ENCODE measurements at places on chromosomes 2 and 18.

- no peak for DNase-seq
Measured at GRCh38 chr2:160140471-160140870, 59.6 kb downstream of the ITGB6 start.

GRCh38 chr18:13048061-13048595 is 57.0 kb downstream of the CEP192 start:
- no peak for DNase-seq

GRCh38 chr18:34224423-34225217 is at the start of gene NOL4:
Gene NOL4 (minus strand): TSS chr18:34224913. CDS start chr18:34223253, 1,660 bp downstream.
- peak; percentile 22 for DNase-seq

DNA sequence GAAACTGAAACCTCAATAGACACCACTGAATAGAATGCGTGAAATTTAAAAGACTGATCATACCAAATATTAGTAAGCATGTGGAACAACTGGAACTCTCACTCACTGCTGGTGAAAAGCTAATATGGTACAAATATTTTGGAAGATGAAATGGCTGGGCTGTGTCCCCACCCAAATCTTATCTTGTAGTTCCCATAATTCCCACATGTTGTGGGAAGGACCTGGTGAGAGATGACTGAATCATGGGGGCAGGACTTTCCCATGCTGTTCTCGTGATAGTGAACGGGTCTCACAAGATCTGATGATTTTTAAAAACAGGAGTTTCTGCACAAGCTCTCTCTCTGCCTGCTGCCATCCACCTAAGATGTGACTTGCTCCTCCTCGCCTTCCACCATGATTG is 32.0 kb upstream of the MYCN start:
- DNase-seq, result no peak

- peak; percentile 35 for DNase-seq
Measured at GRCh38 chr18:830315-830901, 18.4 kb upstream of the YES1 start.

DNA sequence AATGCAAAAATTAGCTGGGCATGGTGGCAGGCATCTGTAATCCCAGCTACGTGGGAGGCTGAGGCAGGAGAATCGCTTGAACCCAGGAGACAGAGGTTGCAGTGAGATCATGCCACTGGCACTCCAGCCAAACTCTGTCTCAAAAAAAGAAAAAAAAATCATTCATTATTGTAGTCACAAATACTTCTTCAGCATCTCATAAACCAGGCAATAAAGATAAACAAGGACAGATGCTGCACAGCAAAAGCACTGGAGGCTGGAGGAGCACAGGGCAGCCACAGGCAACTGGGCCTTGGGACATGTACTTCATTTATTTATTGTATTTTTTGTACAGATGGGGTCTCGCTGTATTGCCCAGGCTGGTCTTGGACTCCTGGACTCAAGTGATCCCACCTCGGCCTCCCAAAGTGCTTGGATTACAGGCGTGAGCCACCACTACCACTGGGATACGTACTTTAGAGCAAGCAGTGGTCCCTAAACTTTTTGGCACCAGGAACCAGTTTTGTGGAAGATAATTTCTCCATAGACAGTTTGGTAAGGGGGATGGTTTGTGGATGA is 16.8 kb upstream of the MAT2A start:
- DNase-seq, result no peak

GRCh38 chr2:100211521-100211920 is 69.1 kb upstream of the AFF3 start:
- DNase-seq, result no peak

DNA sequence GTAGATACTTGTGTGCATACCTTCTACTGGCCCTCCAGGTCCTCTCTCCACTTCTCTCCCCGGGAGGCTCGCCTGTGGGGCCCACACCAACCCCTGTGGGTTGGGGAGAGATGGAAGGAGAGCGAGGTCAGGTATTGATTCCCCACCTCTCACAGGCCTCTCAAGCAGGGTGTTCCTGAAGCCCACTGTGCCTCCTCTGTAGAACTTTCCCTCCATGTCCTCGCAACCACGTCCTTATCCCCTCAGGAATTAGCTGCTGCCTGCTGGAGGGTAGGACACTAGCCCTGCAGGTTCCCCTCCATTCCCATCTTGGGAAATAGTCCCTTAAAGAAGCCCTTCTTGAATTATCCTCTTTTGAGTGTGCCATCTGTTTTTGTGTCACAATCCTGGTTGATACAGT is 38.9 kb upstream of the KLF11 start:
- DNase-seq, result no peak

DNA sequence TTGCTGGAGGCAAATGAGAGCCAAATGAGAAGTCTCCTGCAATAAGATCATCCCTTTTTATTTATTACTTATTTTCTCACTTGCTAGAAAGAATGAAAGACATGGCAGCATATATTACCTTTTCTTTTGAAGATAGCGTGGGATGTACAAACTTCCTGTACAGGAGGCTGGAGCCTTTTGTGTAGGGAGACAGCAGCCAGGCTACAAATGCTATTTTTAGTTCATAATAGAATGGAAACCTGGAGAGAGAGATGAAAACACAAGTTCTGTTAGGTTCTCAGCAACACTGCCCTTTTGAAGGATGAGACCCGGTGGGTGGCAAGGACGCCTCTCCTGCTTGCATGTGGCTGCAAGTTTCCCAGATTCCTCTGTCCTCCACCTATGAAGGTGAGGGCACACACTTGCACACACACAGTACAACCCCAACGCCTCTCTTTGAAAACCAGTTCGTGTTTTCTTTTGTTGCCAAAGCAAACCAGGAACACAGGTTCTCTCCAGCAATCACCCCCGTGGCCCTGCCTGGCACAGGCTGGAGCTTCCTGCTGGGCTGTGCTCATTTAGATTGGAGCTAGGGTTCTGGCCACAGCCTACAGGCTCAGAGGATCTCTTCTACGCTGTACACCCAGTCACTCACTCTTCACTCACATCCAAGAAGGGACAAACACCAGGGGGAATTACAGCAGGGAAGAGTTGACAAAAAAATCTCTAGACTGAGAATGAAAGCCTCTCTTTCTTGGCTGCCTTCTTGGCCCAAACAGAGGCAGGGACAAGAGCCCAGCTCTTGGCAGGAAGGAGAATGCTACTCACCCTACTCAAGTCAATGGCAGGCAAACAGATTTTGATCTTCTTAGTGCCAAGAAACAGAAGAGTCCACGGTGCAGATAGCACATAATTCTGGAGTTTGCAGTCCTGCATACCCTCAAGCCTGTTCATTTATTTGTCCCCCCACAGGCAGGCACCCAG is 55.6 kb downstream of the MRPL35 start:
- no peak for DNase-seq

DNA sequence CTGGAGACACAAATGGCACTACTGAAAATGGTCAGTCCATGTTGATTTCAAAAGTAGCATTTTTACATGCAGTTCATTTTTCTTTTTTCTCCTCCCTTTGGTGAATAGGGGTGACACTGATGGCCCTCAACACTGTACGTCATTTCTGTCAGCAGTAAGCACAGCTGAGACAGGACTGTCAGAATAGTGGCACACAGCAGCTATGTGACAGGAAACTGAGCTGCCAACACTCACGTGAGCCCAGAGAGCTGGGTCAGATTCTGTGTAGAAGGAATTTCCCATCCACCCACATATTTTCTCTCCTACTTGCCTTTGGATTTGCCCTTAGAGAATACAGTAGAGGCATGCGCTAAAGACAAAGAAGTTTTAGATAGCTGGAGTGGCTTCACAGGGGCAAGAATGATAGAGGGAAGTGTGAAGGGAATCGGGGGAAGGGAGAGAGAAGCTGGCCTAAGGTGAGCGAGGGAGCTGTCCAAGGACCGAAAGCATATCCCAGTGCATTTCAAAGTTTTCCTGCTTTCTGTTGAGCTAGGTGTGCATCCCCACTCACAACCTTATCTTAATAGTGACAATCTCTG is 476.6 kb downstream of the CNTNAP5 start:
- DNase-seq, result no peak

DNA sequence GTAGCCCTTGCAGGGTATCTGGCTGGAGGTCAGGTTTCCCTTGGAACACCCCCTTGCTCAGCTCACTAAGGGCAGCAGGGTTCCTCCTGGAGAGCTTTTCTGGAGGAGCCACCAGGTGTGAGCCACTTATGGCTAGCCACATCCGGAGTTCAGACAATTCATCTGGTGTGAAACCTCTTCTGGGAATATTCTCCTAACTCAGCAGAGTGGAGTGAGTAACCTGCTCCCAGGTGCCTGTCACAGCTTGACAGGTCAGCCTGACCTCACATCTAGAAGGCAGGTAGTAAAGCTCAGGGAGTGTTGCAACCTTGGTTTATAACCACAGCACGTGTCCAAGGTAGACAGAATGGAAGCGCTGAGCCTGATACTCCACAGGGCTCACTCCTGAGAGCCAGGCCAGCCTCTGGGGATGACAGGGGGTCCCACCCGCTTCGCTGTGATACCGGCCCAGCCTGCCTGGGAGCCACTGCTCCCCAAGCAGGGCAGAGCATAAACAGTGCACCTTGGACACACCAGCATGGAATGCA is 62.6 kb upstream of the TGFA start:
- no peak for DNase-seq

DNA sequence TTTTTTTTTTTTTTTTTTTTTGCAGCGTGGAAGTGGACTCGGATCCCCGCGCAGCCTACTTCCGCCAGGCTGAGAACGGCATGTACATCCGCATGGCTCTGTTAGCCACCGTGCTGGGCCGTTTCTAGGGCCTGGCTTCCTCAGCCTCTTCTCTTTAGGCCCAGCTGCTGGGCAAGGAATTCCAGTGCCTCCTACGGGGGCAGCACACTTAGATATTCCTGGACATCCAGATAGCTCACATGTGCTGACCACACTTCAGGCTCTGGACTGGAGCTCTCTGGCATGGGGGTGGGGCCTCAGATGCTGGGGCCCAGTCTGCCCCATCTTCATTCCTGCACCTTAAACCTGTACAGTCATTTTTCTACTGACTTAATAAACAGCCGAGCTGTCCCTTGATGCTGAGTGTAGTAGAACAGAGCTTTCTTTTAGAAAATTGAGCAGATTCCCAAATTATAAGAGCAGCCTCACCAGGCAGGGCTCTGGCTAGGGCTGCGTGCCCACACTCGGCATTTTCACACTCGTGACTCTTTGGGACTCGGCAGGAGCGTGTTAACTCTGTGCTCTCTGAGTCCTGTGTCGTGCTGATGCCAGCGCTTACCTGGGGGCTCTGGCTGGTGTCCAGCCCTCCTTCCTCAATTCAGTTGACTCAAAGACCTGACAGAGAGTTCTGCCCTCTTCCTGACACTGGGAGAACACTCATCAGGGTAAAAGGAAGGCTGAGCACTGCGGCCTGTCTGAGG is 19.3 kb downstream of the SLC30A3 start:
- no peak for DNase-seq

- no peak for DNase-seq
Measured at GRCh38 chr2:98716786-98717185, 14.1 kb downstream of the MGAT4A start.

- DNase-seq, result no peak
Measured at GRCh38 chr2:168320267-168320666, 72.9 kb upstream of the STK39 start.

DNA sequence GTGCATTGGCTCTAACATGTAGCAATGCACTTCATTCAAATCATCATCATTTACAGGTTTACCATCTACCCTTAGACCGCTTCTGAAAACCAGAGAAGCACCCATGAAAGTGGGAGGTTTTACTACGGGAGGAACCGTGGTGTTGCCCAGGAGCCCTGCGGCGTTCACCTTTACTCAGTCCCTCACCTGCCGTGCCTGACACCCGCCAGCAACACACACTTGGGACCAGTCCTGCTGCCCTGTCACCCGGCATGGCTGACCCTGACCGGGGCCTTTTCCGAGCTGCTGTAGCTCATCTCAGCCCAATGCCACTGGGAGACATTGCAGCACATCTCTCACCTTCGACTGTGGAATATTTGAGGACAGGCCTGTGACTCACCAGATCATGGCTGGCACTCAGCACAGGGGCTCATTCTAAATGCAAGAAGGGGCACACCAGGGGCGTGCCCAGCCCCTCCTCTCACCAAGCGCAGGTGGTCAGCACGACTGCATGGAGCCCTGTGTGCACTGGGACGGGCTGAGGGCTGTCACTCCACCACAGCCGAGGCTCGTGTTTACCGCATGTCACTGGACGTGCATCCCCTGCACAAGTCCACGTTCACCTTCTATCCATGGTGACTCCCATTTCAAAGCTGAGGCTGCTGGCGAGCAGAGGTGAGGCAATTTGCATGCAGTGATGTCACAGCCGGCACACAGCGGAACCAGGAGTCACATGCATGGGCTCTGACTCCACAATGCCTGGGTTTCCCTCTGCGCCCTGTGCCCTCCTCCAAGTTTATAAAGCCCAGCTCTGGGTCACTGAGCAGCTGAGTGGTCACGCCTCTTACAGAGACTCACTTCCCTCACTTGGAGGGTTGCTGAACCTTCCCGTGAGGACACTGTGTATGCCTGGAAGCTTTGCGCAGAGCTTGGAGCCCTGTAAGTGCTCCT is 76.7 kb upstream of the SNTG2 start:
- no peak for DNase-seq

- no peak for DNase-seq
Measured at GRCh38 chr2:81495556-81495955, 1191.0 kb upstream of the LRRTM1 start.

- no peak for DNase-seq
Measured at GRCh38 chr18:79720359-79720733, 40.7 kb downstream of the CTDP1 start.

GRCh38 chr2:157359628-157360027 is 34.0 kb upstream of the ERMN start:
- peak; percentile 17 for DNase-seq

DNA sequence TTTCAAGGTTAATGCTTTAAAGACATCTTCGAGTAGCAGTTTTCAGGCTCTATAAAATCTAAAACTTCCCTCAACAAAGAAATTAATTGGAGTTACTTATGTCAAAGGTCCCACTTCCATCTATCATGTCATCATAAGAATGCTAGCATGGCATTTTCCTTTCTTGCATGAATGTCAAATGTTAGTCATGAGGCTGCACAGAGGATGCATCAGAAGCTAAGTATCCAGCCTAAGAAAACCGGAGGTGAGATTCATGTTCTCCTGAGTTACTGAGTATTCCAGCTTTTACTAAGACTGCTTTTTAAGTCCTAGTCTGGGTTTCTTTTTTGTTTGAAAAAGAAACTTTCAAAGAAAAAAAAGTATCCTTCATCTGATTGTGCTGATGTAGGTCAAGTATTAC is 130.6 kb upstream of the CDH19 start:
- no peak for DNase-seq

DNA sequence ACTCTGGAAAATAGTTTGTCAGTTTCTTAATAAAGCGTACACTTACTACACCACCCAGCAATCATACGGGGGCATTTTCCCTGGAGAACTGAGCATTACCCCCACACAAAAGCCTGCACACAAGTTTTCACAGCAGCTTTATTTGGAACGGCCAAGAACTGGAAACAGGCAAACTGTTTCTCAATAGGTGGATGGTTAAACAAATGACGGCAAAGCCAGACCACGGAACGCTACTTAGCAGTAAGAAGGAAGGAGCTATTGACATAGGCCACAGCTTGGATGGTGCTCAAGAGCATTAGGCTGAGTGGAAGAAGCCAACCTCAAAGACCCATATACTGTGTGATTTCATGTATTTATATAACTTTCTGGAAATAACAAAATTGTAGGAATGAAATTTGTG is 9.0 kb downstream of the MALL start:
- no peak for DNase-seq

GRCh38 chr18:57775937-57776336 is 27.2 kb downstream of the ATP8B1 start:
- no peak for DNase-seq
